ENCODE measurements at places on chromosomes 3 and 15.
A peak's percentile ranks its signal among the peaks of the same experiment; 100 is the strongest.

DNA sequence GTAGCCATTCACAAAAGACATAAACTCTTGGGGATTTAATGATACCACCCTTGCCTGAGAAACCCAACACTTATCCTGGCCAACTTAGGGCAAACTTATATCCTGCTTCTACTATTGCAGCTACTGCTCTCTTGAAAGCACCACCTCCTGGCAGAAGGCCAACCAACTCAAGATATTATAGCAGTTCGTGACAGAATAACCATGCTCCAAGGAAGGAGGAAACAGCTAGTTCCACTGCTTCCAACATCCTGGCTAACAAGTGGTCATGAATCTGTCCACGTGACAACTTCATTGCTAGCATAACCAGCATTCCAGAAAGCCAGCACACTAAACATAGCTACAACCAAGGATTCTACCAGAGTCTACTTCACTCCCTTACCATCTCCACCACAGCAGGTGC, 1037.5 kb downstream of the TBL1XR1 start:
- peak; percentile 0 for DNase-seq

GRCh38 chr15:96756146-96756545, 425.6 kb downstream of the NR2F2 start:
- no peak for DNase-seq

DNA sequence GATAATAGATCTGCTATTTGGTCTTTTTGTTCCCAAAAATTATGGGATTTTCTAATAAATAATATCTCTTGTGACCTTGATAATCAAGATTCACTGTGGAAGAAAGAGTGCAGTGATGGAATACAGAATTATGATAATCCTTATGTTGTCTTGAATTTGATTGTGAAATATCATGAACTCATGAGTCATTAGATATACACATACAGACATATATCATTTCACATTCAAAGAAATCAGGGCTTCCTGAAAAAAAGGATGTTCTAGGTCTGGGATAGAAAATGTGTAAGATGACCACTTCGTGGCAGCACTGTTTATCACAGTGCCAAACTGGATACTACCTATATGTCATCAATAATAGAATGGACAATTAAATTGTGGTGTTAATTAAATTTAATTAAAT, 97.7 kb downstream of the DPH6 start:
- no peak for DNase-seq

DNA sequence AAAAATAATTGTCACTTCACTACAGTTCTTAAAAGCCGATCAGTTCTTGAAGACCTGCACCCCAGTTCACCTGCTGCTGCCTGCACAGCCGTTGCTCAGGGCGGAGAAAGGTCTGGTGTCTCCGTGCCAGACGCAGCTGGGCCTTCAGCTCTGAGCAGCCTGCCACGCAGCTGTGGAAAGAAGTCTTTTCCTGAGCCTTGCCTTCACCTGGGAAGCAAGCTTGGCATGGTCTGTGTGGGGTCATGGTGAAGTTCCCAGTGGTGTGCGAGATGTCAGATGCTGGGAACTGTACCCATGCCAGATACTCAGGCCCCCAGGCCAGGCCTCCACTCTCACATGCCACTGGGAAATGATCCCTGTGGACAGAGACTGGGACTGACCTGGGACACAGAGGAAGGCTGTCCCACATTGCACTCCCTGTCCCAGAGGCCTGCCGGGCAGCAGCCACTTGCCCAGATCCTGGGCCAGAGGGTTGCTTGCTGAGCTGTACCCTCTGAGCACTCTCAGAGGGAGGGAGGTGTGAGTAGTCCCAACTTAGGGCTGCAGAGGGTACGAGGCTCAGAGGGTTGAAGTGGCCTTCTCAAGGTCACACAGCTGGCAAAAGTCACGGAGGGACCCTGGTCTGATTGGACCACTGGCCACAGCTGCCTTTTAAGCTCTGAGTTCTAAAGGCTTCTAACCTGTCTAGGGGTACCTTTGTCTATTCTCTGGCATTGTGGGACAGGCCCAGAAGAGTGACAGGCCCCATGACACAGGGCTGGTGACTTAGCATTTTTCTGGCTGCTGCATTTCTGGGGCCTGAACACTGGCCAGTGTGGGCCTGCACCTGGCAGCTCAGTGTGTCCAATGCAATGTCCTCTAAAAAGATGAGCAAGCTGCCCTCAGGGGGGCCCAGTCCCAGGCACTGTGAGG, 55.4 kb downstream of the KLF13 start:
- no peak for DNase-seq

GRCh38 chr15:69908590-69909420, 188.9 kb downstream of the TLE3 start:
- no peak for DNase-seq

DNA sequence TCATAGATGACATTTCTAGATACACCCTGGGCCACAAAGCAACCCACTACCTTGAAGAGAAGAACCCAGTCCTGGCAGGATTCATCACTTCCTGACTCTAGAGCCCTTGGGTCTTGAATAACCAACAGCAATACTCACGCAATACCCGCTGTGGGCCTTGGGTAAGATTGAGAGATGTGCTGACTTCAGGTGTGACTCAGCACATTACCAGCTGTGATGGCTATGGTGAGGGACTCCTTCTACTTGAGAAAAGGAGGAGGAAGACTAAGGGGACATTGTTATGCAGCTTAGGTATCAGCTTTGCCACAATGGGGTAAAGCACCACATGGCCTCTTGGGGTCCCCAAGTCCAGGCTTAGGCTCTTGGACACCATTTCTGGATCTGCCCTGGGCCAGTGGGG, 14.9 kb downstream of the C3orf33 start:
- DNase-seq, result peak; percentile 15

DNA sequence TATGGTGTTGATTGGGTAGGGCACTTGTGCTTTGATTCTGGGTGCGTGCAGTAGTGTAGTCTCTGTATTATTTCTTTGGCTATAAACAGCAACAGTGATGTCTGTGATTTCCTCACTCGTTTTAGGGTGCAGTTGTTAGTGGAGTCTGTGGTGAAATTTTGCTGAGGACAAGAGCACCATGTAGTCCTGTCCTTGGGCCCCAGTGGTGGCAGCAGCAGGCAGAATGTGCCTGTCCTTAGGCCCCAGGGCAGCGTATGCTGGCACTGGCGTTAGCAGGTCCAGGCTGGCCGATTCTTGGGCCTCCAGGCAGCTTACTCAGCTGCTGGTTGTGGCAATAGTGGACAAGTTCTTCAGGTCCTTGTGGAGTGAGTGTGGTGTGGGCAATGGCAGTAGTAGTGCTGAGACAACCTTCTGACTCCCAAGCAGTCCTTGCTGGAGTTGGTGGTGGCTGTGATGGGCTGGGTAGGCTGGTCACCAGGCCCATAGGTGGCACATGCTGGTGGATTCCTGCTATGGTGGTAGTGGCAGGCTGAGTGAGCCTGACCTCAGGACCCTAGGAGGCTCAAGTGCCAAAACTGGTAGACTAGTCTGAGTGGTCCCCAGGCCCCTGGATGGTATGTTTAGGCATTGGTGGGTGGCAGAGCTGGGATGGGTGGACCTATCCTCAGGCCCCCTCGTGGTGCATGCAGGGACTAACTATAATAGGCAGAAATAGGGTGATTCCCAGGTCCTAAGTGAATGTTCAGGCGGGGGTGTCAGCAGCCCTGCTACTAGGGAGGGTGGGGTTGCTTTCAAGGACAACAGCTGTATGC, 56.3 kb downstream of the TNFAIP8L3 start:
- no peak for DNase-seq

GRCh38 chr3:106288781-106289180, 420.0 kb upstream of the CBLB start:
- no peak for DNase-seq

- DNase-seq, result no peak
These were observed 14.3 kb downstream of the DUOX2 start for GRCh38 chr15:45099549-45100165.

DNA sequence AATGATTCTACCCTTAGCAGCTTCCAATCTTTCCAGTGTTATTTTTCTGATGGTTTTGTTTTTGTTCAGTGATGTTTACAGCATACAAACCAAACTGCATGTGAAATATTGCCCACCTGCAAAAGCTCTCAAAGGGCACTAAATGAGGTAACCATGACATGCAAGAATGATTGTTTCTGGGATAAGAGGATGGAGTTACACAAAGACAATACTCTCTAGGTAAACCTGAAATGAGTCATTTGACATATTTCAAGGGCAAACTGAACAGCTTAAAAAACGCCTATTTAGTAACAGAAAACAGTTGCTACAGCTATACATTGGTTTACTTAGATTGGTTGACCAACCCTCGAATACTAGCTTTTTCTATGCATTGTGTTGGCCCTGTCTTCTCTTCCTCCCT, 481.7 kb downstream of the ZPLD1 start:
- DNase-seq, result no peak

- no peak for DNase-seq
These were observed 57.9 kb downstream of the NEO1 start for GRCh38 chr15:73110201-73110600.

DNA sequence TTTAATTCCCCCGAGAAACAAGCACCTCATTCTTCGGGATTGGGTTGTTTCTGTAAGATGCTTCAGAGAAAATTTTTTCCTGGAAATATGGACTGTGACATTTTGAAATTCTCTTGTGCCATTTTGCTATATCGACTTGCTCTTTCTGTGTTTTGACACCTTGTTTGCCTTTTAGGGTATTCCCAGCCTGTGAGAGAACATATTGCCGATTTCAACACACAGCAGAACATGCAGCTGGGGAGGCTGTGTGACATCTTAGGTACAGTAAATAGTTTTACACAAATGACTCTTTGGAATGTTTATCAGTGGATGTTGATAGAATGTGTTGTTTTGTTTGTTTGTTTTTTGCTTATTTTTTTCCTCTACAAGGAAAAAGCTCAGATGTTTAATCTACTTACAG, 130.2 kb downstream of the IQCH start:
- DNase-seq, result no peak

- peak; percentile 22 for DNase-seq
These were observed 88.1 kb downstream of the RTP4 start for GRCh38 chr3:187456250-187456649.

GRCh38 chr15:39285071-39285470, 295.8 kb upstream of the THBS1 start:
- peak; percentile 77 for DNase-seq

DNA sequence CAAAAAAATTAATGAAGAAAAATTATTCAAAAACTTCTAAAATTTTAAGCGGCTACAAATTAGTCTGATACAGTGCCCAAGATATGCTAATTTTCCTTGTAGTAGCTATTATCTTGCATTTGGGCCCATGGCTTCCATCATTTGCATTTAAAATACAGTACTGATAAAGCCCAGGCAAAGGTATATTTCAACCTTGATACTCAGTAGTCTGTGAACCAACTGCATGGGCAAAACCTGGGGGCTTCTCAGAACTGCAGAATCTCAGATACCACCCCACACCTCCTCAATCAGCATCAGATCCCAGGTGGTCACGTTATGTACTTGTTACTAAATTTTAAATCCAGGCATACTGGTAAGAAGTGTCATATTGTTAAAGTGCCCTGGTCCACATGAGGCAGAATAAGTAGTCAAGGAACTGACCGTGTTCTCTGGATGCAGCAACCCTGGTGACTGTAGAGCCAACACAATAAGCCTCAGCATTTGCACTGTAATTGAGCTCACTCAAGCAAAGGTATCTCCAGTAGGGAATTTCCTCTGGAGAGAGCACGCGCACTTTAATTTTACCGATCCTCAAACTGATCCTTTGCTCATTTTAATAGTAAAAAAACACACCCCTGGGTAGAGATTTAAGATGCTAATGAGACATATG, 31.9 kb downstream of the ZNF385D start:
- DNase-seq, result no peak

- DNase-seq, result no peak
These were observed 71.6 kb downstream of the KAT2B start for GRCh38 chr3:20111836-20112235.

DNA sequence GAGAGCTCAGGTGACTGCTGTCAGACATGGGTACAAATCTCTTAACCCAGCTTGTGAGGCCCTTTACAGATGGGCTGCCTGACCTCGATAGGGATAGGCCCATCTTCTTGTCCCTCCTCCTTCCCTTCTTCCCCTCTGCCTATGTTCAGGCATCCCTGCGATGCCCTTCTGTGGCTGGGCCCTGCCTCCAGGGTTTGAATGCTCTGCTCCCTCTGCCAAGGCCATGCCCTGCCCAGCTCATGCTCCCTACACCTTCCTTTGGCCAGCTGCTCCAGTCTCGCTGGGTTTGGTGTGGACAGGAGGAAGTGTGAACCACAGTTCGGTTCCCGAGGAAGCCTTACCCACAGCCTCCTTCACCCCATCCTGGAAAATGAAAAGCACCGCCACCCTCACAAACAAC, 4.3 kb downstream of the FYCO1 start:
- no peak for DNase-seq

DNA sequence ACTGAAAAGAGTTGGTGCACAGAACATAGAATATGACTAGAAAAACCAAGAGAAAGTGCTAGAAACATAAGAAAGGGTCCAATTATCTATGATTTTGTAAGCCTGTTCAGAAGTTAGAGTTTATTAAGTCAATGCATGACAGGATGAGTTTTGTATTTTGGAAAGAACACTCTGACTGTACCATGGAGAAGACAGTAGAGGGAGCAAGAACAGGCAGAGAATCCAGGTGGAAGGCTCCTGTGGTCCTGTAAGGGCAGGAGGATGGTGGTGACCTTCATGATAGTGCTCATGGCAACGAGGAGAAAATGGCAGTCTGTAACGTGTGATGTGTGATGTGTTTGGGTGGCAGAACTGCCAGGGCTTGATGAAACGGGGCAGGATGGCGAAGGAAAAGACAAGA, 249.1 kb downstream of the CTNNB1 start:
- DNase-seq, result no peak

- DNase-seq, result no peak
These were observed at the start of gene ATP2B2 for GRCh38 chr3:10505050-10505790. TSS of gene ATP2B2 (minus strand) at chr3:10505586. CDS start at chr3:10449543, 56,043 bp downstream.

DNA sequence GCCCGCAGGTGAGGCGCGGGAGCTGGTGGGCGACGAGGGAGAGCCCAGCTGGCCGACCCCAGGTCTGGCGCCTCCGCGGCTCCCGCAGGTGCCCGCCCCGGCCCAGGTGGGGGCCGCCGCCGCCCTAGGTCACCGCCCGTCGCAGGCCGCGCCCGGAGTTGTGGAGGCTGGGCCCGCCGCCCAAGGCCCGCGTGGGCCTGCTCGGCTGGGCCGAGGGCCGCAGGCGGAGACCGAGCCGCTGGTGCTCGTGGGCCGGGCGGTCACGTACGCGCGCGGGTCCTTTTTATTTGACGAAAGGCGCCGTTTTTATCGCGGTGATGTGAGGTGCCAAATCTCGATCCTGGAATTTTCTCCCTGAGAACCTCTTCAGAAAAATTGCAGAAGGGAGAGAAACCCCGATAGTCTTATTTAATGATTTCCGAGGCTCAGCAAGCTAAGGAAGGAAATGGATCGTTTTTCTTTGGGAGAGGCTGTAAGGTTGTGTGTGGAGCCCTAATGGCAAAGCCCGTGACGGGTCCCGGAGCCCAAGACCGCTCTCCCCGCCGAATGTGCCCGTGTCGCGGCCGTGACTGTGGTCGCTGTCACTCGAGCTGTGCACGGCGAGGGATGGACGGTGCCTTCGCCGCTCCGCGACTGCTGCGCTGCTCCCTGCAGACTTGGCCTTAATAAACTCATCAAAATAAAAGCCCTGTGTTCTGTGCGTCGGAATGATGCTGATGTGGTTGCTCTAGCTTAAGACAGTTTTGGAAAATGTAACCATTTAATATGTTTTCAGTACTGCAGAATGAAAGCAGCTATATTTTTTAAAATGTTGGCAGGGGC, 612 bp downstream of the APPL1 start:
- peak; percentile 36 for DNase-seq

Data from AG10803 (cell line).